ENCODE measurements at places on chromosomes 7 and 10.

GRCh38 chr7:85167636-85168035, 19.2 kb downstream of the SEMA3D start:
- no peak for DNase-seq

- no peak for DNase-seq
Observed at GRCh38 chr10:6008497-6009142, 31.3 kb upstream of the IL15RA start.

DNA sequence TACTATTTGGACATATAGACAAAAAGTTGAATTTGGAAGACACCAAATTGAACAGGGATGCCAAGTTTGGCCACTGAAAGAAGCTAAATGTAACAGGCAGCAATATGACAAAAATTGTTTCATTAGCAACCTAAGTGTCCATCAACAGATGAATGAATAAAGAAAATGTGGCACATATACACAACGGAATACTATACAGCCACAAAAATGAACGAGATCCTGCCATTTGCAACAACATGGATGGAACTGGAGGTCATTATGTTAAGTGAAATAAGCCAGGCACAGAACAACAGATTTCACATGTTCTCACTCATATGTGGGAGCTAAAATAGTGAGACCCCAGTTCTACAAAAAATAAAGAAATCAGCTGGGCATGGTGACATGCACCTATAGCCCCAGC, 43.8 kb downstream of the NEBL start:
- DNase-seq: no peak

DNA sequence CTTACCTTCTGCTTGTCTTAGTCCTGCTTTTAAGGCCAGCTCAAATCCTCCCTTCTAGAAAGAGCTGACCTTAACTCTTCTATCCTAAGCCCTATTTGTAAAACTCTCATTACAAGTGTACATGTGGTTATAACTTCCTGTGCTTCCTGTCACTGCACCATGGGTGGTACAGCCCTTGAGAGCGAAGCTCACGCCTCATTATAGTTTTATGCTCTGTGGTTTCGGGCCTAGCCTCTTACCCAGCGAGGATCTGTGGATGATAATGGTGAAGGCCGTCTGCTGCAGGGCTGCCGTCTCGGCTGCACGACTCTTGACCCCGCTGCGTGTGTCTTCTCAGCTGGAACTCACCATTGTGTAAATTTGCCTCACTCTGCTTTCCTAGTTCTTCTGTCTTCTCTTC, 74.6 kb downstream of the CUL1 start:
- no peak for DNase-seq

GRCh38 chr7:116249969-116250553, 39.7 kb downstream of the TES start:
- no peak for DNase-seq

GRCh38 chr10:27188897-27189296, 33.7 kb downstream of the MASTL start:
- no peak for DNase-seq

DNA sequence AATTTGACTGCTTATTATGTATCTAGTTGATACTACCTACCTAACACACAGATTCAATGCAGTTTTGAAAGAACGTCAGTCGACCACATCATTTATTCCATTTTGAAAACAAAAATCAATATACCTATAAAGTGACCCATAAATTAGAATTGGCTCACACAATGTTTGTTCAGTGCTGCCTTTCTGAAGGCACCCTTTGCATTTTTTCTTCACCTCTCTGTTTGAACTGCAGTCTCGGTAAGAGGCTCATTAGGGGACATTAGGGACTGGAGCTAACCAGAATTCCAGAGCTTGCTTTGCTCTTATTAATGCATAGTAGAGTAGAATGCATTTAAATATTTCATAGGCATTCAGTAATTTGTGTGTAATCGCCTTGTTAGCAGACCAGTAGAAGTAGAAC, 234.1 kb downstream of the FOXP2 start:
- DNase-seq: peak; percentile 56

- no peak for DNase-seq
Observed at GRCh38 chr10:14141283-14141682, 189.4 kb downstream of the FRMD4A start.

GRCh38 chr7:71733107-71733870, 601.3 kb downstream of the GALNT17 start:
- DNase-seq: peak; percentile 62

- no peak for DNase-seq
Observed at GRCh38 chr10:24723386-24723787, 300 bp downstream of the ARHGAP21 start.

DNA sequence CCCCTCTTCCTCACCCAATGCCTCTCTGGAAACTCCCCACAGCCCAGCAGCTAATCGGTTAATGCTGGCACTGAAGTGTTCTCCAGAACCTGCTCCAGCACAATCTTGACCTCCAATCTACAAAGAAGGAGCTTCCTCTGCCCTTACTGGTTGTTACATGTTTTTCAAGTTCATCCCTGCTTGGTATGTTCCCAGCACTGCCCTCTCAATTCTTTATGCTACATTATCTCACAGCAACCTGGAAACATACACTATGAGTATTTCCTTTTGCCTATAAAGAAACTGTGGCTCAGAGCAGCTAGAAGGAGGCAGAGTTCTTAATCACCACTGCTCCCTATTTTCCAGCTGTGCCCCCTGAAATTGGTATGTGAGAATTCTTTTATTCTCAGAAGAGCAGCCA, 84.1 kb upstream of the KMT2E start:
- no peak for DNase-seq

DNA sequence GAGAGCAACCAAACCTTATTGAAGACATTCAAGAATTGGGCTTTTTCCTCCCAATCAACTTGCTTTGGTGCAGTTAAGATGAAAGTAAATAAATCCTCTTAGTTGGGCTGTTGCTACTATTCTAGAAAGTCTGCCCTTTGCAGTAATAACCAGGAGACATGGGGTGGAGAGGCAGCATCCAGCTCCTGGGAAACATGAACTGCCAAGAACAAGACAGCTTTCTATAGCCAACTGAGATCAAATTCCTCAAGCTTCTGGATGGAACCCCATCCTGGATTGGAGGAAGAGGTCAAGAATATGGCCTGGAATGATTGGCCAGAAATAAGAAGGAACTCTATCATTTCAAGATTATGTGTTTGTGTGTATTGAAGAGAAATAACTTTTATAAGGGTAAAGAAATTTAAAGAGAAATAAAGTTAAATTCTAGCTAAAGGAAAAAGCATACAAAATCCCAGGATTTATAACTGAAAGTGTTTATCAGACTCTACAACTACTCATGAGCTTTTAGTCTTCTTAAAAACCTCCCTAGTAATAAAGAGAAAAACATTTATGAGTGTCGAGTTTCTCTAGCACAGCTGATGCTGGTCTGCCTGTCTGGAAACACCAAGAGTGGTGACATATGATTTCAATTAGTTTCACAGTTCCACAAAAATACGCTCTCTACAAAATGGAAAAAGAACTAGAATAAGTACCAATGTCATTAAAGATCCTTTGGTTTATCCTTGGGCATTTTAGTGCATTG, 70.1 kb upstream of the COL1A2 start:
- no peak for DNase-seq

DNA sequence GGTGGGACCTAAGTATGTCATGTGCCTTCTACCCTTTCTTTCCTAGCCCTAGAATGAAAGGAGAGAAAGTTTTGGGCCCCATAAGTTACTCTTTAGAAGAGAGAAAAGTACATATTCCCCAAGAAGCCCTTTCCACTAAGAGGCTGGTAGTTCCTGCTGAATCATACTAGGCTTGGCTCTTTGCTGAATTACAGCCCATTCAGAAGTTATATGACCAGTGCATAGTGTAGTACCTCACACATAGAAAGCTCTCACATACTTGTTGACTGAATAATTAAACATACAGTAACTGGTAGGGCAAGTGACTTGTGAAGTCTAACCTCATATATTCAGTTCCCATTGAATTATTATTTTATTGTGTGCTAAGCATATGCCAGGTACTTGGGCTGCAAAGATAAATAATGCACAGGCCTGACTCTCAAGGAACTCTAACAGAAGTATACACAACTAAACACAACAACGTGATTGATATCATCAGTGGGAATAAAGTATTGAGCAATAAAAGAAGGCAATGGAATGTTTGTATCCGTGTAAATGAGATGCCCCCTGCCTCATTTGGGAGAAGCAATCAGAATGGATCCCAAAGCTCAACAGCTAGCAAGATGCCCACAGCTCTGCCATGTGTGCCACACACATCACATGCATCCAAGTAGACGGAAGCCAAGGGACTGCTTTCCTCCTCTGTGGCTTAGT, 38.9 kb upstream of the UBN2 start:
- DNase-seq: no peak

- DNase-seq: no peak
Observed at GRCh38 chr7:83486536-83486935, 162.4 kb downstream of the SEMA3E start.

- no peak for DNase-seq
Observed at GRCh38 chr7:73717991-73718405, 1.5 kb downstream of the STX1A start.

DNA sequence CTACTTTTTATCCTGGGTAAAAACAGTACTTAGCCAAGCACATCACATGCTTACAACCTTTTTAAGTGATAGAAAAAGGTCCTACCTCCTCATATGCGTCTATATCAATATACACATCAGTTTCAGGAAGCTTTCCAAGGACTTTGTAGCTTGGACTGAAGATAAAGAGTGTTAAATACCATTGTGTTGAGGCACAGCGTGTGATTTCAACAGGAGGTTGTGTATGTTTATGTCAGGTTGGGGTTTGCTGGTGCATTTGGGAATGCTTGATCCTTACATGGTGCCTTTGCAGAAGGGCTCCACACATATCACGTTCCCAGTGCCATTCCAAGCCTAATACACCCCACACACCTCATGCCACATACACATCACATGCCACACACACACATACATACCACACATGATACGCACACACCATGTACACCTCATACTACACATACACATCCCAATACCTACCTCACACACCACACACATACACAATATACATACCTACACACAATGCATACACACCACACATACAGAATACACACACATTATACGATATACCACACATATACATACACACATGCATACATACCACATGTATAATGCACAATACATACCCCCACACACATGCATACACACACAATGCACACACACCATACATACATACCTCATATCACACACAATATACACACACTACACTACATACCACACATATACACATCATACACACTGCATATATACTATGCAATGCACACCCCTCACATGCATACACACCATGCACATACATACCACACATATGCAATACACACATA, 33.1 kb downstream of the PSMC2 start:
- no peak for DNase-seq

- DNase-seq: no peak
Observed at GRCh38 chr10:20606985-20607384, 290.1 kb downstream of the NEBL start.

DNA sequence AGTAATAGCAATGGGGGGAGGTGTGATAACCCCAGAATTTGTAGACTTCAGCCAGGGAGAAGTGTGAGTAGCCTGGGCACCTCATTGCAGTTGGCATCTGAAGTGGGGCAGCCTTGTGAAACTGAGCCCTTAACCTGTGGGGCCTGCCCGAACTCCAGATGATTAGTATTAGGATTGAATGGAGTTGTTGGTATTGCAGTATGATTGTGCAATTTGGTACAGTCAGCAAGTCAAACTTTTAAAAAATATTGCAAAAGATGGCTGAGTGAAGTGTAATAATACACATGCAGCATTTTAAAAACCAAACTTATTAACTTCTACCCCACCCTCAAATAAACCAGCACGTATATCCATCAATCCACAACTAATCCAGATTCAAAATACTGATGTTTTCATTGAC, 9.3 kb downstream of the RBM33 start:
- no peak for DNase-seq

- no peak for DNase-seq
Observed at GRCh38 chr7:132100981-132101380, 475.3 kb downstream of the PLXNA4 start.

DNA sequence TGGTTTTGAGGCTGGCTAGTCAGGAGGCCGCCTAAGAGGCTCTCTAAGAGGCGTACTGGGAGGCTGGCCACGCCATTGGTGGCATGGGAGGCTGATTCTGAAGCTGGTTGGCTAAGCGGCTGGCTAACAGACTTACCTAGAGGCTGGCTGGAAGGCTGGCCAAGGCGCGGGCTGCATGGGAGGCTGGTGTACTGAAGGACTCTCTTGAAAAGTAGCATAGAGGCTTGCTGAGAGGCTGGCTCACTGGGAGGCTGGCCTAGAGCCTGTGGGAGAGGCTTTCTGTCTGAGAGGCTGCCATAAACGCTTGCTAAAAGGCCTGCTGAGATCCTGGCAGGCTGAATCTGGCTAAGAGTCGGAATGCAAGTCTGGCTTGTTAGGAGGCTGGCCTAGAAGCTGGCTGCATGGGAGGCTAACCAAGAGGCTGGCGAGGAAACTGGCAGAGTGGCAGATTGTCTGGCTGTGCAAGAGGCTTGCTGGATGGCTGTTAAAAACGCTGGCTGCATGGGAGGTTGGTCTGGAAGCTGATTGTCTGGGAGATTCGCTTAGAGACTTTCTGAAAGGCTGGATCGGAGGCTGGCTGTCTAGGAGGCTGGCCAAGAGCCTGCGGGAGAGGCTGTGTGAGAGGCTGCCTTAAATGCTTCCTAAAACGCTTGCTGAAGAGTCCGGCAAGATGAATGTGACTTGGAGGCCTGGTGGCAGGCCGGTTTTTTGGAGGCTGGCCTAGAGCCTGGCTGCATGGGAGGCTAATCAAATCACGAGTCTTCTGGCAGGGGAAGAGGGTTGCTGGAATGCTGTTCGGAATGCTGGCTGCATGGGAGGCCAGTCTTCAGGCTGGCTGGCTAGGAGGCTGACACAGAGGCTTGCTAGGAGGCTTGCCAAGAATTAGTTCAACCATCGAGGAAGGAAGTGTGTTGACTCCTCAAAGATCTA, 134.2 kb downstream of the OR13A1 start:
- no peak for DNase-seq

- peak; percentile 71 for DNase-seq
Observed at GRCh38 chr7:16989811-16990413, 108.1 kb upstream of the AGR3 start.

DNA sequence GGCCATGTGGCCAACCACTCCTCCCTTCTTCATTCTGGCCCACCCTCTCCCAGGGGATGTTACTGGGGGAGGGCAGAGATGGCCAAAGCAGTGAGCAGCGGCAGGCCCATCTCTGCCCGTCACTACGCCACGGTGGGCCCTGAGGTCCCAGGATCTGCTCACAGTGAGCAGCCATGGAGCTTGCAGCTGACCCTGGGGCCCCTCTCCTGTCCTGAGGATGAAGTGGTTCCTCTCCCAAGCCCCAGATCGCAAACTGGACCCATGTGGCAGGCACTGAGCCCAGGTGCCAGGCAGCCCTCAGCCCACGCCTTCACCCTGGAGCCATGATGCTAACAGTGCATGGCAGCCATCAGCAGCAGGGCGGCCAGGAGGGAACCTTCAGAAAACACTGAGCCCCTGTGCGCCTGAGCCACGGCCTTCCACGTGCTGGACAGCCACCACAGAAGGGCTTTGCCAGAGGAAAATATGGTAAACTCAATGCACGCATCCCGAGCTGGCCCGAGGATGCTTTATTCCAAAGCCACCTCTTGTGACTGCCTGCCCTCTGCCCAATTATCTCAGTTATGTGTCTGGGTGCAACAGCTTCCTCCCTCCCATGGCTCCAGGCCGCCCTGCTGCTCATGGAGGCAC, 485.7 kb downstream of the PTPRN2 start:
- no peak for DNase-seq

GRCh38 chr10:14146025-14146424, 184.7 kb downstream of the FRMD4A start:
- DNase-seq: no peak

Measured in NCI-H1092 (cell line).